H4 (cell line): ENCODE measurements at places on chromosomes 11 and 22. TPM values are rescaled to one million over a fixed set of nuclear protein-coding genes. Genes with fewer than 3 reads are reported as not detected.
A peak's percentile ranks its signal among the peaks of the same experiment; 100 is the strongest.

- DNase-seq: peak; percentile 96
Observed at GRCh38 chr11:6926208-6927029, at the start of gene ZNF215. ZNF215 (plus strand) TSS chr11:6926426; CDS start chr11:6932273, 5,847 bp downstream.

DYNC2H1 gene
- total RNA-seq: 6.1 and 10.0 TPM in 2 replicates

C11orf42 gene
- total RNA-seq: not detected in 2 replicates

COX8A gene
- 745 and 794 TPM in 2 replicates for total RNA-seq
